NCI-H1694 treated with DMSO at 0.1 percent for 48 hours (cell line): ENCODE measurements at places on chromosomes 1 and 21.
A peak's percentile ranks its signal among the peaks of the same experiment; 100 is the strongest.

DNA sequence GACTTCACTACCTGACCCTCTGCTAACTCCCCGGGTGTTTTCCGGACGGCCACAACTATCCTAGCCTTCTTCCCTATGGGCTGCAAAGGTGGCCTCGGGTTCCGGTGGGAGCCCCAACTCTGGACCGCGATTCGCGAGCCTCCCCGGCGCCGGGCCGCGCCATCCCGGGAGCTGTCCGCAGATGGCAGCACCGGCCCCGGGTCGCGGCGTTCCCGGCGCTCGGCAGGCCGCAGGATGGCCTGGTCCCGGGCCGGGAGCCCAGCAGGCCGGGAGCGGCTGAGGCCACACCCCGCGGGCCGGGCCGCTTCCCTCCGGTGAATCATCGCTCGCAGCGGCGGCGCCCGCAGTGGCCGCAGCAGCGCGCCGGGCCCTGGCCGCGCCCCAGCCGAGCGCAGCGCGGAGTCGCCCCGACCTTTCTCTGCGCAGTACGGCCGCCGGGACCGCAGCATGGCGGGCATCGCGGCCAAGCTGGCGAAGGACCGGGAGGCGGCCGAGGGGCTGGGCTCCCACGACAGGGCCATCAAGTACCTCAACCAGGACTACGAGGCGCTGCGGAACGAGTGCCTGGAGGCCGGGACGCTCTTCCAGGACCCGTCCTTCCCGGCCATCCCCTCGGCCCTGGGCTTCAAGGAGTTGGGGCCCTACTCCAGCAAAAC, at the start of gene CAPN2:
Gene CAPN2 (plus strand): TSS at position 346 of the 656 bp plus-strand sequence. CDS start 102 bp downstream, at position 448.
- no peak for DNase-seq

- no peak for DNase-seq
These were observed 34.7 kb downstream of the CRB1 start for GRCh38 chr1:197302775-197303174.

DNA sequence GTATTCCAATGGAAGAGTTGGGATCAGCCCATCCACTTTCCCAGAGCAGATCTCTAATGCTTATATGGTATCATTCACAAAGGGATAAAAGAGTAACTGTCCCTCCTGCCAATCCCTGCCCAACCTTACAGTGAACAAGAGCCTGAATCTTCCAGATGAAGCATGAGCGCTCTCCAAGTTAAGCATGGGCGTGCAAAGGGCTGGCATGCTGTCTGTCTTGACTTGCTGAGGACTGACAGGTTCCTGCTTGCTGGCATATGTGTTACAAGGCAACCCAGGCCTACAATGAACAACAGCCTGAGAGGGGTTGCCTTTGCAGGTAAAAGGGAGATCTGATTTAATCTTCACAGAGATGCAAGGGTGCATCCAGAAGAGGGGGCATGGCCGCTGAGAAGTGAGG, 155.6 kb upstream of the SOD1 start:
- DNase-seq, result no peak

- no peak for DNase-seq
These were observed 4.0 kb downstream of the SHISAL2A start for GRCh38 chr1:52636721-52637695.

DNA sequence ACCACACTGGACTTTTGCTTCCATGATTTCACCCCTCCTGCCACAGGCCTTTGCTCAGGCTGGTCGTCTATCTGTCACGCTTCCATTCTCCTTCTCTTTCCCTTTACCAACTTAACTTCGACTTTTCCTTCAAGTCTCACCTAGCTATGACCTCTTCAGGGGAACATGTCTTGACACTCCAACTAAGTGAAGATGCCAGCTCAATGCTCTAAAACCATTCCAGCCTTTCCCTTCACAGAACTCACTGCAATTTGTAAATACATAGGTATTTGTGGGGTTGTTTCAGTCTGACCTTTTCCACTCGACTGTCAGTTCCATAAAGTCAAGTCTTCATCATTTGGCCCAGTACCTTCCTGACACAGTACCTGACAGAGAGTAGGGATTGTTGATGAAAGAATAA, 358.6 kb upstream of the CAMK1G start:
- no peak for DNase-seq

GRCh38 chr1:12383786-12384185, 154.0 kb downstream of the VPS13D start:
- DNase-seq, result no peak

DNA sequence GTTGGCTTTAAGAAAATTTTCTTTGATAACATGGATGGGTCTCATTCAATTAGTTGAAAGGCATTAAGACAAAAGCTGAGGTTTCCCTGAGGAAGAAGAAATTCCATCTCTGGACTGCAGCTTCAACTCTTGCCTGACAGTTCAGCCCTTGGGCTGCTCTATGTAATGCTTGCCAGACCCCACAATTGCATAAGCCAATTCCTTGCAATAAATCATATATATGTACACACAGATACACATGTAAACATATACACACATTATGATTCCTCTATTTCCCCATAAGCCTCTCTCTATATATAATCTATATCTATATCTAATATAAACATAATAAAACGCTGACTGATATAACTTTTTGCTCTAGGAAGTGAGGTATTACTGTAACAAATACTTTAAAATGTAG, 301.5 kb upstream of the PRMT6 start:
- no peak for DNase-seq

DNA sequence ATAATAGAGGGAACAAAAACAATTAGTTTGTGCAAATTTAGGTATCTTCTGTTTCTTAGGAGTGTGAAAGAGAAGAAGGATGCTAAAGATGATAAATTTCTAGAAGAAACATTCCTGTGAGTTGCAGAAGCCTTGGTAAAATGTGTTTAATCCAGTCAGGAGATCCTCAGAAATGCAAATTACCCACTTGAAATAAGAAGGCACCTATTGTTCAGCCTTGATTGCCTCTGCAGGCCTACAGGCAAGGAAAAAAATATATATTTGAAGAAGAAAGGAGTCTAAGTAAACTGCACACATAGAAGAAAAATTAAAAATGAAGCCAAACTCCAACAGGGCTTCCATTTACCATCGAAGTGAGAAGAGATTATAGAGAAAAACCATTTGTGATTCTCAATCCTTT, 51.0 kb upstream of the LHX8 start:
- no peak for DNase-seq

- no peak for DNase-seq
These were observed 86.9 kb upstream of the GORAB start for GRCh38 chr1:170445096-170445495.

DNA sequence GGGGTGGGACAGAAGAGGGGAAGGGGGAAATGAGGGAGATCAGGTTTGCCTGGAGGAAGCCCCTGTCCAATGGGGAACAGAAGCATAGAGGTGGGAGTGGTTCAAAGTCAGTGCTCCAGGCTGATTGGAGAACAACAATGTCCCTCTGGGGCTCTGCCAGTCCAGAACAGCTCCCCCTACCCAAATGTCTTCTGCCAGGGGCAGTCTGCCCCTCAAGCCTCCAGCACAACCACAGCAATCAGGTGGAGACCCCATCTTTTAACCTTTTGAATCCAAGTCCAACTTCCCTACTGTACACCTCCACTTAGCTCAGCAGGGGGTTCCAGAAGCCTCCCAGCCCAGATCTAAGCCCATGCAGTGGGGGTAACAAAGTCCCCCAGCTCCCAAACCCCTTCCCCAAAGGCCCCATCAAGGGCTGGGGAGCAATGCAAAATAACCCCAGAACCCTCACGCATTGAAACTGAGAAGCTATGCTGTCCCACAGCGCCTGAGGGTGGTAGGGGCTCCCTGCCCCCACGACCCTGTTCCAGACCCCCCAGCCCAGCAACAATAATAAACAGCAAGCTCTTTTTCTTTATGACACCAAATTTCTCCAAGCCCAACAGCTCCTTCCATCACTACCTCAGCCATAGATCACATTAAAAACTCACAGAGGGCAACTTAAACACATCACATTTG, 3.3 kb downstream of the AHDC1 start:
- DNase-seq, result peak; percentile 89

DNA sequence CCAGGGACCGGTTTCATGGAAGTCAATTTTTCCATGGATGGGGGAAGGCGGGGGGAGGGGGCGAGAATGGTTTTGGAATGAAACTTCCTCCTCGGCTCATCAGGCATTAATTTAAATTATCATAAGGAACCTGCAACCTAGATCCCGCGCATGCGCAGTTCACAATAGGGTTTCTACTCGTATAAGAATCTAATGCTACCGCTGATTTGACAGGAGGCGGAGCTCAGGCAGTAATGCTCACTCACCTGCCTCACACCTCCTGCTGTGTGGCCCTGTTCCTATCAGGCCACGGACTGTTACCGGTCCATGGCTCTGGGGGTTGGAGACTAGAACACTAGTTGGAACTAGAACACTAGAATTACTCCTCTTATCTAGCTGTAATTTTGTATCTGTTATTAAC, 38.0 kb downstream of the PRRX1 start:
- DNase-seq, result no peak

DNA sequence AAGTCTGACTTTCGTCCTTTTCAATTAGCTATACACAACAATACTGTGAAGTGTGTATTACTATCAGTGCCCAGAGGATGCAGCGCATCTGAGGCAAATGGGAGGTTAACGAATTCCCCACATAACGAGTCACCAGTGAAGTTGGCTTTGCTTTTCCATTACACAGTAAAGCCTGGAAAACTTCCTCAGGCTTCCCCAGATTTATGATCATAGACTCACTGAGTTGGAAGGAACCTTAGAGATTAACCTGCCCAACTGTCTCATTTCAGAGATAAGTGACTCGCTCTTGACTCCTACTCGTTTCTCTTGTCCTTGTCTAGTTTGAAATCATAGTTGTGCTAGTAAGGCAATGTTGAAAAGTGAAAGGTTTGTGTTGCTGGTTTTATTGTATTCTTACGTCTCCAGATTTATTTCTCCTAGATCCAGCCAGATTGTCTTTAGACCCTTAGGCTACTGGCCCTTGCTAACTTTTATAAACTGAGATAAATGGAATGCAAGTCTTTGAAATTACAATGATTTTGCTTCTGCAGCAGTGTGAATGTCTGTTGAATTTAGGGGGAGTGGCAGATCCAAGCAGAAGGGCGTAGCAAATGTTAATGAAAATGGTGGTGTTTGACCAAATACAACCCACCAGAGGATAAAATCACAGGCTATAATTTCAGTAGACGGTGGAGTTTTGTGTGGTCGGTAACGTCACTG, 17.3 kb downstream of the S1PR1 start:
- DNase-seq, result no peak

GRCh38 chr1:10257851-10258250, 47.5 kb downstream of the KIF1B start:
- DNase-seq, result no peak

DNA sequence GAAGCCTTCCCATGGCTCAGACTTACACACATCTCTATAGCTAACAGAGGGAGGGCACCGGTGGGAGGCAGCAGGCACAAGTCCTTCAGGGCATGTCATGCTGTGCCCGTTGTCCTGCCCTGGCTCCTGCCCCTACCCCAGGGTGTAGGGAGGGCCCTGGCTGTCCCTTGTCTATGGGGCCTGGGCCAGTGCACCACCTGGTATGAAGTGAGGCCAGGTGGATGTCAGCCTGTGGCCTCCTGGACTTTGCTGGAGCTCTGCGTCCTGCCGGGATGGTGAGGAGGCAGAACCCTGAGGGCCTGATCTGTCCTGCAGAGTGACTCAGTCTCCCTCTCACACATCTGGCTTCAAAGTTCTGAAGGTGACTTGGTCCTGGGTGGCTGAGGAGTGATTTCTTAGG, 47.3 kb upstream of the GPR37L1 start:
- DNase-seq, result no peak

GRCh38 chr1:208108646-208109330, 135.4 kb downstream of the PLXNA2 start:
- peak; percentile 29 for DNase-seq

GRCh38 chr21:31354604-31355443, 10.8 kb upstream of the TIAM1 start:
- DNase-seq, result no peak

- no peak for DNase-seq
These were observed 2.6 kb downstream of the HDGF start for GRCh38 chr1:156748670-156749418.

DNA sequence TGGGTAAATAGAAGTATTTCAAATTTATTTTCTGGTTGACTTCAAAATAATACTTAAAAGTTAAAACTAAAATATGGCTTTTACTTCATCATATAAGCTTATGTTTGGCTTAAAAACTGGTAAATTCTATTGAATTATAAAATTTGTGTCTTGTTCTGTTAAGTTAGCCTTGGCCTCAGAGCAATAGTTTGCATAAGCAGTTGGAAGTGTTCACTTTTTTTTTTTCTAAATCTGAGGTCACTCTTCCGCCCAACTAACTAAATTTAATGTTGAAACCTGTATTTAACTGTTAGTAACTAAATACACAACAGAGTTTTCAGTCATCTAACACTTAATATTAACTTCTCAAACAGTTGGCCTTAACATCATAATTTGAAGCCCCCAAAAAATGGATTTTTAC, 871.7 kb upstream of the ADAMTS5 start:
- DNase-seq, result no peak

GRCh38 chr1:177092001-177092400, 72.5 kb downstream of the ASTN1 start:
- no peak for DNase-seq

DNA sequence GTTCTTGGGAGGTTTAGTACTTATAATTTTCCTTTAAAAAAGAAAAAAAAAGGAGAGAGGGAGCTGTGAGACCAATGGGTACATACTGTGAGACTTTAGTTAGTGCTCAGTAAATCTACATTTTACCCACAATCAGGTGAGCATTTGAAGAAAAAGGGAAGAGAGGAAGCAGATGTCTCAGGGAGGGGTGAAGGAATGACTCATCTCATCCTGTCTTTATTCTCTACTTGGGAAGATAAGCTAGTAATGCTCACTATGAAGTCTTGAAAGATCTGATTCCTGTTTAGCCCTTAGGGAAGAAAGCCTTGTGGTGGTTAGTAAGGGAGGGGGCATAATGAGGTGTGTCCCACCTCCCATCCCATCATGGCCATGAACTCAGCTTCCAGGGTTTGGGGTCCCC, 112.6 kb downstream of the PLD5 start:
- DNase-seq, result no peak

DNA sequence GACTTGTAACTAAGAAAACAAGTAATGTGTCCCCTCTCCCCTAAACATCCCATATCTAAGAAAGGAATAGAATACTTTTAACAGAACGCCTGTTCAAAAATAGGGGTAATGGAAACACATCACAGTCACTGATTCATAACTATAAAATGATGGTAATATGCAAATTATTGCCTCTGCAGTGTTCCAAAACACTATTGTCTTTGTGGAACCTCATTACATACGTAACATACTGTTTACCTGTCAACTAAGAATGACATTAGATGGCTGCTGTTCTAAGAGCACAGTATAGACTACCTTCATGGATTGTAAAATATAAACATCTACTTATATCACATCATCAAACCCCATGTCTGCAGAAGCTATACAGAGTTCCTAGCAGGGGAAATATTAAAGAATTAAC, 3.4 kb upstream of the BCL2L15 start:
- DNase-seq, result no peak

DNA sequence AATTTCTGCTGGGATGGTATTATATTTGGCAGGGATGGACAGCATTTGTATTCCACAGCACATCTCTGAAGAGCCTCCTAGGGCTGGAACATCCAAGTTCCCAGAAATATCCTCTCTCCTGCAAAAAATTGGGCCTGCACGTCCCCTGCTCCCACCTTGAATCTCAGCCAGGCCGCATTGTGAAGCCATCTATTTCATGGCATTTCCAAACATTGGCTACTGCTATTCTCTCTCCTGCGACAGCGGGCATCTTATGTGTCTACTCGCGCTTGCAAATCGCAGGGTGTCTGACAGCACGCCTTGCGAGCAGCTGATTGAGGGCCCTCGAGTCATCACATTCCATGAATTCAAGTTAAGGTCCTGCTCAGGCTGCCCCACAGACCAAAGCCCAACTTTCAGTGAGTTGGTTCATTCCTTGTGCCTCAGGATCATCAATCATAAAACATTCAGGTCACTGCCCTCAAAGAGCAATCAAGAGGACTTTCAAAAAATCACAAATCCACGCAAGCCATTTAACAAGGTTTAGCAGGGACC, 15.8 kb downstream of the RGS8 start:
- no peak for DNase-seq
